ENCODE measurements at places on chromosomes 3 and 15.

- no peak for DNase-seq
Measured at GRCh38 chr3:70963431-70964275, 619.9 kb downstream of the FOXP1 start.

DNA sequence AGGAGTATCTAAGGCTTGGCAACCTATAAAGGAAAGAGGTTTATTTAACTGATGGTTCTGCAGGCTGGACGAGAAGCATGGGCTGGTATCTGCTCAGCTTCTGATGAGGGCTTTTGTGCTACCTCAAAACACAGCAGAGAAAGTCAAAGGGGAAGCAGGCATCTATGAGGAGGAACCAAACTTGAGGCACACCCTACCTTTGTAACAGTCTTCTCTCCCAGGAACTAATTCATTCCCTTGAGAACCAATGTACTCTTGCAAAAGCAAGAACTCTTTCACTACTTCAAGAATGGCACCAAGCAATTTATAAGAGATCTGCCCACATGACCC is 109.0 kb downstream of the CGGBP1 start:
- no peak for DNase-seq

DNA sequence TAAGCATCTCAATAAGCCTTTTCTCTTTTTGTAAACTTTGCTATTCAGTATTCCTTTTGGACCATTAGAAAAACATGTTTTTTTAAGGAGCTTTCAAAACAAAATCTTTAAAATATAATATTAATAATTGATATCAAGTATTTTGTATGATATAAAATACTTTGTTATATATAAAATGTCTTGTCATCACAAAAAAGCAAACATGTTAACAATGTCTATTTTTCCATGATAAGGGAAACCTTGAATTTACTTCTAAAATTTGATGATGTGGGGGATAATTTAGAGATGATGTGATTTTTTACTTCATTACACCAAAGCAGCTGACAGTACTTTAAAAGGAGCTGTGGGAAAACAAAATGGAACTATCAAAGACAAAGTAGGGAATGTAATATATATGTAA is 887.7 kb downstream of the SI start:
- DNase-seq: no peak

DNA sequence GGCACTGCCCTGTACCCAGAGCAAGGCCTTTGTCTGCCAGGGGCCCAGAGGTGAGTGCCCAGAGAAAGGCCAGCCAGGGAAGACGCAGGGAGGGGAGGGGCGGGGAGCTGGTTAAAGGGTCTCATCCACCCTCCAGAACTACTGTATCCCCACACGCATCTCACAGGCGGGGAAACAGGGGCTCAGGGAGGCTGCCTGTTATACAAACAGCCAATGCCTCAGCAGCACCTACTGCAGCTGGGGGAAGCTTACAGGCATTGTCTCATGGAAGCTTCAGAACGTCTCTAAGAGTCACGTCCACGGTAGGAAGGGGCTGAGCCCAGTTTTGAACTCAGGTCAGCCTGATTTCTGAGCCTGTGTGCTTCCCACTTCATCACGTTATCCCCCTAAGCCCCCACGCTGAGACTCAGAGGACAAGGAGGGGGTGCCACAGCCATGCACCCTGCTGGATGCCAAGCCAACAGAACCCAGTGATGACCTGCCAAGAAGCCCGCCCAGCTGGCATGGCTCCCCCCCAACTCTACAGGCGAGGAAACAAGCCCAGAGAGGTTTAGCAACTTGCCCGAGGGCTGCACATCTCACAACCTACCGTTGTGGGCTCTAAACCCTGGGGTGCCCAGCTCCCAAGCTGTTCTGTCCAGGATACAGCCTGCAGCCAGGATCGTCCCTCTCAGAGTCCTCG is 54.5 kb downstream of the IQSEC1 start:
- DNase-seq: no peak

DNA sequence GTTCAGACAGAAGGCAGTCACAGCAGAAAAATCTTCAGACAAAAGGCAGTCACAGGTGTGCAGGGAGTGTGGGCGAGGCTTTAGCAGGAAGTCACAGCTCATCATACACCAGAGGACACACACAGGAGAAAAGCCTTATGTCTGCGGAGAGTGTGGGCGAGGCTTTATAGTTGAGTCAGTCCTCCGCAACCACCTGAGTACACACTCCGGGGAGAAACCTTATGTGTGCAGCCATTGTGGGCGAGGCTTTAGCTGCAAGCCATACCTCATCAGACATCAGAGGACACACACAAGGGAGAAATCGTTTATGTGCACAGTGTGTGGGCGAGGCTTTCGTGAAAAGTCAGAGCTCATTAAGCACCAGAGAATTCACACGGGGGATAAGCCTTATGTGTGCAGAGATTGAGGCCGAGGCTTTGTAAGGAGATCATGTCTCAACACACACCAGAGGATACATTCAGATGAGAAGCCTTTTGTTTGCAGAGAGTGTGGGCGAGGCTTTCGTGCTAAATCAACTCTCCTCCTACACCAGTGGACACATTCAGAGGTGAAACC is 27.6 kb downstream of the ZNF589 start:
- peak; percentile 74 for DNase-seq

DNA sequence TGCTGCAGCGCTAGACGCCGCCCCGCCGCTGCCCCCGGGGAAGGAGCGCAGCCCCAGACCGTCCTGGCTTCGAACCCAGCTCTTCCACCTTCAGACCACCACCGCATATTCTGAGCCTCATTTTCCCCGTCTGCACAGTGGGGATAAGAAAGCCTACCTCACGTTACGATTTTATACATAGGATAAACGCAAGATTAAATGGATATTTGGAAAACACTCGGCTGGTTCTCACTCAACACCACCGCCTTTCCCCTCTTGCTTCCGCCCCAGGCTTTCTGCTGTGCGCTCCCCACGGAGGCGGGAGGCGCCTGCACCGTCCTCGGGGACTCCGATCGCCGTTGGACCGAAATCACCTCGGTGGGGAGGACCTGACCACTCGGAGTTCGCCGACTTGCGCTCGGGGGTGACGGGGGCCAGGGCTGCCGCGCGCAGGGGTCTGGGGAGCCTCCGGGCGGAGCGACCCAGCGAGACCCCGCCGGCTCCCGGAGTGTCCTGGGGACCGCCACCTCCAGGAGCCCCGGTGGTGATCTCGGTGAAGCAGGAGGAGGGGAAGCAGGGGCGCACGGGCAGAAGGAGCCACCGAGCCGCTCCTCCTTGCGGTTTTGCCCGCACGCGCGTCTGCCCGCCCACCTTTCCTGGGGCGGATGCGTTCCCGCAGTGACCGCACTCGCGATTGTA is 4.0 kb downstream of the FBXL22 start:
- peak; percentile 33 for DNase-seq

DNA sequence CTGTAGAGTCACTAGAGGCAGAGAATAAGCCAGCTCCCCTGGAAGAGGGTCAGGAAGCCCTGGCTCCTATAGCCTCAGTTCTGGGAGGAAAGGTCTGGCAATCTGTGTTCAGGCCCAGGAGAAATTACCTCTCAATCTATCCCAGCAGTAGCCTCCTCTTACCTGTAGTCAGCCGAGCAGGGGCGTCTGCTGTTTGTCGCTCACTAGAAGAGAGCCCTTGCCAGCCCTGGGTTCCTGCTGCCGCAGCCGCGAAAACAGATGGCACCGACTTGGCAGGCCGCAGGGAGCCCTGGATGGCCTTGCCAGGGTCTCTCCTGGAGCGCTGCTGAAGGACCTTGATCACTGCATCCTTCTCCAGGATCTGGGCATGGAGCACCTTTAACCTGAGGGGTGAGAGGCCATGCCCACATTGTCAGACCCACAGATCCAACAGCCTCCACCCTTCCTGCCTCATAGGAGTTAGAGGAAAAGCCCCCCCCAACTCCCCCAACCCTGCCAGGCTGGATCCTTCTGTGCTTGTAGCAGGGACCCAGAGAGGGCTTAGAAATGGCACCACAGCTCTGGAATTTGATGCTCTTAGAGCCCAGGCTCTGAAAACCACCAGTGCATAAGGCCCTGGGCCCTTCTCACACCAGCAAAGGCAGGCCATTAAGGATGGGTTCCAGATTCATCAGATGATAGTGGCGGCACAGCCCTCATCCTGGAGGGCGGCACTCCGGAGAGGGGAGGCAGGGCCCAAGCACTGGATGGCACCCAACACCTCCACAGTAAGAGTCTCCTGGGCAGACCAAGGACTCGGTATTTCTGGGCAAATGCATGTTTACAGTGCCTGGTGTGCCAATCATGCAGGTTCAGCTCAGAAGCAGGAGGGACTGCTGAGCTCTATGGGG is 14.9 kb downstream of the AMOTL2 start:
- DNase-seq: no peak

GRCh38 chr3:20696388-20697150 is 510.6 kb upstream of the SGO1 start:
- no peak for DNase-seq

DNA sequence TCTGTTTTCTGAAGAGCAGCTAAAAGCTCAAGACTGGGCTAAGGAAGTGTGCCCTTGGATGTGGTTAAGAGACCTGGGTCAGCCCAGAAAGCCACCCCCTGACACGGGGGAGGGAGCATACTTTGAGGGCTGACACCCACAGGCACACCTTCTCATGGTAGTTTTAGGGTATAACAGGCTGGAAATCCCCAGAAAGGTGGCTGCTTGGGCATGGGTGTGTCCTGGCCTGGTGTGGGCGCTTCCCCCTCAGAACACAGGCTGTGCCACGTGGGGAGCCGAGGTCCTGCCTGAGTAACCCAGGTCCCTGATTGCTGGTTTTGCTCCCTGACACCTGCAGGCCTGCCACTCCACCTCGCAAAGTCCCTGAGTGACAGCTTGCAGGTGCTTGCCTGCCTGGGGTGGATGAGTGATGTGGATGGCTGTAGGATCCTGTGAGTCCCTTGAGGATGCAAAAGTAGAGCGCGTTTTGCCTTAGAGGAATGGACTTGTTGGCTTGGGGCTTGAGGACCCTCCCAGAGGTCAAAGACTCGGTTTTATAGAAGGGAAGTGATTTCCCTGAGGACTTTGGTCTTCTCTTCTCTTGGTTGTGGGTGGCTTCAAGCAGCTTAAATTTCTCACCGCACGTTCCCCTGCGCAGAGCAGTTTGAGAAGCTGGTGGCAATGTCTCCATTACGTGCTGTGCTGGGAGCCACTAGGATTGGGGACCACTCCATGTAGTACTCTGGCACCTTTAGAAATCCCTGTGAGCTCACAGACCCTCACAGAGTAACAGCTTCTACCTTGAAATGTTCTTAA is 94.4 kb downstream of the DNASE1L3 start:
- peak; percentile 1 for DNase-seq

GRCh38 chr3:45134758-45135521 is 11.2 kb downstream of the CDCP1 start:
- no peak for DNase-seq

- no peak for DNase-seq
Measured at GRCh38 chr3:157330206-157330605, 106.4 kb upstream of the PTX3 start.

DNA sequence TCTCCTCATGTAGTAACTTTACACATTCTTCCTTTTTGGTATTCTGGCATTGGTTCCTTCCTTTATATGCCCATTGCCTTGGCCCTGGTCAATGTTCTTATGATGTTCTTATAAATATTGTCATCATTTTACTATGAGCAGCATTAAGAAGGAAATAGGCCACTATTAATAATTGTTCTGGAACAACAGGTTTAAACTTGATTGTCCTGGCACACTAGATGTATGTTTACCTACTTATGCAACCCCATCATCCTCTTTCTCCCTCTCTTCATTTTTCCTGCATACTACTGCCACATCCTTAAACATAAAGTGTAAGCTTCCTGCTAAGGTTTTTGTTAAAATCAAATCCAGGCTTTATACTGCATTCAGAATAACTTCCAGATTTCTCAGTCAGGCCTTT is 114.7 kb downstream of the THRB start:
- no peak for DNase-seq

GRCh38 chr3:14991151-14991742 is 43.9 kb downstream of the NR2C2 start:
- DNase-seq: no peak

- DNase-seq: no peak
Measured at GRCh38 chr3:73056014-73056844, 5.2 kb upstream of the EBLN2 start.

GRCh38 chr15:57118013-57118799 is 199.8 kb downstream of the TCF12 start:
- DNase-seq: no peak

DNA sequence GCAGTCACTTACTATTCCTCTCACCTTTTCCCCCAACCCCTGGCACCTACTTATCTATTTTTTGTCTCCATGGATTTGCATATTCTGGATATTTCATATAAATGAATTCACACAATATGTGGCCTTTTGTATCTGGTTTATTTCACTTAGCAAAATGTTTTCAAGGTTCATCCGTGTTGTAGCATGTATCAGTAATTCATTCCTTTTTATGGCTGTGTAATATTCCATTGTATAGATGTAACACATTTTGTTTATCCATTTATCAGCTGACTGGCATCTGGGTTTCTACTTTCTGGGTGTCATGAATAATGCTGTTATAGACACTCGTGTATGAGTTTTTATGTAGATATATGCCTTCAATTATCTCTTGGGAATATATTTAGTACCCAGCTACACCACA is 5.8 kb downstream of the MNS1 start:
- no peak for DNase-seq

DNA sequence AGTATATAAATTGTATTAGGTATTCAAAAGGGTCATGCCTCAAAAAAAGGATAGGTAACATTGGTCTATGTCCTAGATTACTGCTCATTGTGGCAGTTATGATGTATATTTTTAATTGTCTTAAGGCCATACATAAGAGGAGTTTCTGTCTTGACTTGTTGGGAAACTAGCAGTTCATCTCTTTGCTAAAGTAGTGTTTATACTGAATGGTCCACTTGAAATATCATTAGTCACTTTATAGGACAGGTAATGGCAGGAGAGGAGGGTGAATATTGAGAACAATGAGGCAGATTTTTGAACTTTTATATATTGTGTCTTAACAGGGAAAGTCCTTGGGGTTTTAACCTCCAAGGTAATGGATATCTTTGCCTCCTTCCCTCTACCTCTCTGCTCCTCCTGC is 58.4 kb downstream of the TP63 start:
- no peak for DNase-seq

DNA sequence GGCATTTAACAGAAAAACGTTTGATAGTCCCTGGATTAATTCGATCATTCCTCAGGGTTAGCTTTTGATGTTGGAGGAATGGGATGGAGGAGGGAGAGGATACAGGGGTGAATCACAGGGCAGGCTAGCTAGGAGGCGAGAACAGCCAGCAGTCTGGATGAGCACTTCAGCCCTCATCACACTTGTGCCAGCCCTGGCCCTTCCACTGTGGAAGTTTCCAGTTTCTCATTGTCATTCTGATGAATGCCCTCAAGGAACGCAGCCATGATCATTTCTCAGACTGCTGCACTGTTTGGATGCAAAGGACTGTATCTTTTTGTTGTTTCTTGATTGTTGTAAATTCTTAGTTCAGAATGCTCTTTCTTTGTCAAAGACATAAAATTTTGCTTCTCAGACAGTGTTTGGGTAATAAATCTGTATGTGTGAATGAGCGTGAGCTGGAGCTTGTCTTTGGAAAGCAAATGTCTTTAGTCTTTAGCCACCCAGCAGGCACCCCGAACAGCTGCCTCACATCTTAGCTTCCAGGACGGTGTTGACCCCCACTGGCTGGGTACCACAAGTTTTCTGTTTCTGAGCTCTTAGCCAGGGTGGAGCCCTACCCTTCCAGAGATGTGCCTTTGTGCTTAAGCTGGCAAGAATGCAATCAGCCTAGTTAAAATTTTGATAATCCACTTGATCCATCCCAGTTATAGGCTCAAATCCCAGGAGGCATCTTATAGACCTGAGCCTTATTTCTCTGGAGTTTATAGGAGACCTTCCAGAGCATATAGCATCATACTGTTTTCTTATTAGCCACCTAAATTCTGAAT is 121.1 kb downstream of the PDCD6IP start:
- no peak for DNase-seq
